GF-D8 (cell line): ENCODE measurements at places on chromosomes 3 and 15.

DNA sequence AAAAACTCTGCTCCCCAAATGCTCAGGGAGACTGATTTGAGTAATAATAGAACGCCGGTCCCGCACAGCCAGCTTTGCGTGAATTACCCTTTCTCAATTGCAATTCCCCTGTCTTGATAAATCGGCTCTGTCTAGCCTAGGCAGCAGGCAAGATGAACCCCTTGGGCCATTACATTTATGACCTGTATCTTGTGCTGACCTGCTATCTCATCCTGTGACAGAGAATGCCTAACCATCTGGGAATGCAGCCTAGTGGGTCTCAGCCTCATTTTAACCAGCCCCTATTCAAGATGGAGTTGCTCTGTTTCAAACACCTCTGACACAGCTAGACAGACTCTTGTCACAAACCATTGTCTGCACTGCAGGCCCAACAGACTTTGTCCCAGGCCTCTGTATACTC lies 13.8 kb upstream of the NUP210 start:
- DNase-seq, result no peak

DNA sequence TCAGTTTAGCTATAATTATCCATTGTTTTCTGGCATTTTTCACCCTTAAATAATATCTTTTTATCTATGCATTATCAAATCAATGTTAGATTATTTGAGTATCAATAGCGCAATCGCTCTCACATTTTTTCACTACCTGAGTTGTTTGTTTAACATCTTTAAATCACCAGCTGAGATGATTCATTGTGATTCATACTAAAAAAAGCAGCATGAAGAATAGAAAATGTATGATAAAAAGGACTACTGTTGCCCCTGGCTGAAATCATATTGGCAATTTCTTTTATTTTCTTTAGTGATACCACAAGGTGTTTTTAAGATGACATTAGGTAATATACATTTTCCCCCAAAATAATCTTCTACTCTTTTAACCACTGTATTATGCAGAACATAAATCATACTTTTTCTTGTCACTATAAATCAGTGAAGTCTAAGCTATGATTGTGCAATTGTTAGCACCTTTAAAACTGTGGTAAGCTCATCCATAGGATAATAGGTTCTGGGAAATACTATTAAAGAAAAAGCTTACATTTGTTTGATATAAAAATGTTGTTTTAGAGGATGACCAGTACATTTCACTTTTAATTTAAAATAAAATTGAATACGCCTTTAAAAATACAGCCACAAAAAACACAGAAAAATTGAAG lies 889.1 kb downstream of the NAALADL2 start:
- DNase-seq, result no peak

DNA sequence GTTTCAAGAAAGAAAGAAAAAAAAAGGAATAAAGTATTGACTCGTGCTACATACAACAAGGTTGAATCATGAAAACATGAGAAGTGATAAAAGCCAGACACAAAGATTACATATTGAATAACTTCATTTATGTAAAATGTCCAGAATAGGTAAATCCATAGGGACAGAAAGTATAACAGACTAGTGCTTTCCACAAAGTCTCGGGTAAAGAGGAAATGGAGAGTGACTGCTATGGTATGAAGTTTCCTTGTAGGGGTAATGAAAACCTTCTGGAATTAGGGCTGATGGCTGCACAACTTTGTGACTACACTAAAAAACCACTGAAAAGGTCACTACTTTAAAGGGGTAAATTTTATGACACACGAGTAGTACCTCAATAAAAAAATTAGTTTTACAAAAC lies 13.0 kb downstream of the LRRFIP2 start:
- no peak for DNase-seq

GRCh38 chr3:7618606-7619005 lies 757.7 kb downstream of the GRM7 start:
- DNase-seq, result no peak

GRCh38 chr3:172354931-172355499 lies 93.2 kb downstream of the GHSR start:
- DNase-seq, result no peak
